CD14-positive monocyte (primary cell): ENCODE measurements at places on chromosomes 7 and 10.

DNA sequence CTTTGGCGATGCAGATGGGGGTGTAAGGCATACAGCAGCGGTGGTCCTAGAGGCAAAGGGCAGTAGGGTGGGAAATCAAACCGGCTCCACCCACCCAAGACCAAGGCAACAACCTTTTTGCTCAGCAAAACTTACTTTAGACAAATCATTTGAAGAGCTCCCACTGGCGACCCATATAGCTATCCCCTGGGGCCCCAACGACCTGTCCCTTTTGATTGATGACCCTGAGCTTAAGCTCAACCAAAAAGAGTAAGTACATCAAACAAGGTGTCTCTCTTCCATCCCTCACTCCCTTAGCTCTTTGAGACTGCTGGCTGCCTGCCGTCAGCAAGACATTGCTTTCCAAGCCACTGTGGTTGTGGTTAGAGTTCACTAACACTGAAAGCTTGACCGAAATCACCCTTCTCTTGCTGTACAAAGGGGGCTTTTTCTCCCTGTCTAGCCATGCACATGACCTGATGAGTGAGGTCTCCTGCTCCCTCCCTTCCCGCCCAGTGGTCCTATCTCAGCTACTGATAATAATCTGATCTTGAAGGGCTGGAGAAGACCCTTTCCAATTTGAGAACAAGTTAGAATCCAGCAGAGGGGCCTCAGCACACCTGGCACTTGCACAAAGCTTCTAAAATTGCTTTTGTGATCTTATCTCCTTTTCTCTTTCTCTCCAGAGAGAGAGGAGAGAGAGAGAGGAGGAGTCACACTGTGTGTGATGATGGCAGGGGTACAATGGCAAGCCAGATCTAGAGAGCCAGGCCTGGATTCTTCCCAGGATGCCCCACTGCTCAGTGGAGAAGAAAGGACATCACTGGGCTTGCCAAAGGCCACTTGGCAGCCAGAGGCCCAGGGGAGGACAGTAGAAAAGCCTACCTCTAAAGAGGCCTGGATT is 42.2 kb downstream of the XPNPEP1 start:
- DNase-seq = no peak

GRCh38 chr10:115003396-115003795 is 65.4 kb downstream of the TRUB1 start:
- DNase-seq = no peak

DNA sequence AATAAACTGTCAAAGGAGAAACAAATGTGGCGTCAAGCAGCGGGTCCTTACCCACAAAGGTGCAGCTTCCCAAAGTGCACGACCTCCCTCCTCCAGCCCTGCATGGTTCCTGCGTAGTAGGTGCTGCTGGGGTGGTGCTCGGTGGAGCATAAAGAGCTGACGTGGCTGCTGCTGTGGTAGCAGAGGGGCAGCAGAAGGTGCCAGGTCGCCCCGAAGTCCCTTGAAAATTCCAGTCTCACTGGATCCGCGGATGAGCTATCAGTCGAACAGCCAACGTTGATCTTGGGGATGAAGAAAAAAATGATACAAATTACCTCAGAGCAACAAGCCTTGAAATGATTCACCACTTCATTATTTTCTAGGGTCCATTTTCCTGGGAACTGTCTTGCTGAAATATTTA is 105.0 kb upstream of the SLC26A5 start:
- DNase-seq = no peak

GRCh38 chr7:46572691-46573090 is 651.6 kb upstream of the IGFBP3 start:
- no peak for DNase-seq

GRCh38 chr10:97999923-98000248 is 30.5 kb downstream of the CRTAC1 start:
- DNase-seq = no peak

GRCh38 chr7:36723951-36724664 is at the start of gene AOAH:
AOAH (minus strand) TSS chr7:36724494; CDS start chr7:36724148, 346 bp downstream.
- DNase-seq = peak; percentile 90

- DNase-seq = no peak
Measured at GRCh38 chr7:128867842-128868623, 5.4 kb downstream of the ATP6V1F start.
